ENCODE measurements at places on chromosomes 2 and 18. TPM values are rescaled to one million over a fixed set of nuclear protein-coding genes. Genes with fewer than 3 reads are reported as not detected.

The SPEG gene
- 3.8 TPM for total RNA-seq

The IL36B gene
- 1.4 TPM for total RNA-seq

The DLGAP1 gene
- 0.28 TPM for total RNA-seq

The MERTK gene
- 5.4 TPM for total RNA-seq

The CAPN13 gene
- 1.4 TPM for total RNA-seq

The C2orf80 gene
- total RNA-seq: not detected

The AAK1 gene
- 26.6 TPM for total RNA-seq

Measured in esophagus mucosa (tissue), 1 donor.